ENCODE measurements at places on chromosomes 13 and 19. TPM values are rescaled to one million over a fixed set of nuclear protein-coding genes. Genes with fewer than 3 reads are reported as not detected.

Gene DENND1C
- 111 TPM for total RNA-seq

Gene XAB2
- 118 TPM for total RNA-seq

Gene INAFM1
- 19.3 TPM for total RNA-seq

Gene ZNF541
- total RNA-seq: 0.81 TPM

Gene MBNL2
- total RNA-seq: 35.9 TPM

Gene SH2D3A
- total RNA-seq: 39.2 TPM

Gene FPR1
- total RNA-seq: 1.2 TPM

Gene NLRP9
- total RNA-seq: not detected

Gene CBARP
- not detected for total RNA-seq

Gene PRODH2
- total RNA-seq: not detected

Gene ZNF112
- not detected for total RNA-seq

Gene CYP4F8
- not detected for total RNA-seq

Gene ZNF223
- 1.1 TPM for total RNA-seq
